Jurkat, Clone E6-1 (cell line): ENCODE measurements at places on chromosomes 2 and 18.
A peak's percentile ranks its signal among the peaks of the same experiment; 100 is the strongest.

DNA sequence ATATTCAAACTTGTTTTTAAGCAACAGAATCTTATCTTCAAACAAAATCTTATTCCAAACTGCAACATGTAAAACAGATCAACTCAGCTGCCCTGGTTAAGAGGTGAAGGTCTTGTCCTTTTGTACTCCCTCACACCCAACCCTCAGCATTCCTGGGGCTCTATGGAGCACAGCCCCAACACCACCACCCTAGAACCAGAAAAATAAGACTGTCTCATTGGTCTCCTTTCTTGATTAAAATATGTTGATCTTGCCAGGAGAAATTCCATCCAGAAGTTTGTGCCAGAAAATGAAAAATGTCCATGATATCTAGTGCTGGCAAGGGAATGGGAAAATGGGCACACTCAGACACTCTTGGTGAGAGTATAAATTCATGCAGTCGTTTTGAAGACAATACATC is 62.1 kb upstream of the TMEM17 start:
- DNase-seq = no peak

- DNase-seq = peak; percentile 28
Observed at GRCh38 chr2:119823734-119824334, 64.1 kb downstream of the PTPN4 start.

GRCh38 chr18:58896734-58897508 is 32.2 kb downstream of the ZNF532 start:
- peak; percentile 12 for DNase-seq

GRCh38 chr18:25392192-25392591 is 40.2 kb upstream of the ZNF521 start:
- no peak for DNase-seq

GRCh38 chr2:234488913-234489451 is 7.9 kb downstream of the ARL4C start:
- DNase-seq = peak; percentile 76

DNA sequence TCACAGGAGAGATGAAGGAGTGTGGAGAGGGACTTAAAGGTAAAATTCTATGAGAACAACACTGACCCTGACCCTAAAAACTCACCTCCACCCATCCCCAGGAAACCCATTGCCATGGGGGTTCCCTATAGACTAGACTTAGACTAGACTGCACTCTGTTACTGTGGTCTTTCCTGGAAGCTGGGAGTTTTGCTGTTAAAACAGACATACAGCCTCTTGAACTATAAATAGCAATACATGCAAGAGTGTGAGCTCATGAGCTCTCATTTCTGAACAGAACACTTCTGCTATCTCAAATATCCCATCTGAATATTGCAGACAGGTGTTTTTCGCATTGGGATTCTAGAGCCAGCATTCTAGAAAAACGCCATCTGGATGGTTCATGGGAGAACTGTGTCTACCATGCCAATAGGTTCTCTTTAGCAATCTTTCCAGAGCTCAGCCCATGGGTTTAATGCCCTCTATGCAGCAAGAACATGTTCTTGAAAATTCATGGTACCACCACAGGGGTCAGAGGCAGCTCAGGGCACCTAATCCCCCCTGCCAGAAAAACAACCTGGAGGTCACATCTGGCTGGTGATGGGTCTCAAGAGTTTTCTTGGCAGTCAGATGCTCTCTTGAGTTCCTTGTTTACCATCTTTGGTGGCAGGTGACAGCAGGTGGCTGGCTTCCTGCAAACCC is 51.9 kb downstream of the SLC14A2 start:
- DNase-seq = no peak
